D721Med (cell line): ENCODE measurements at places on chromosomes 11 and 22.

DNA sequence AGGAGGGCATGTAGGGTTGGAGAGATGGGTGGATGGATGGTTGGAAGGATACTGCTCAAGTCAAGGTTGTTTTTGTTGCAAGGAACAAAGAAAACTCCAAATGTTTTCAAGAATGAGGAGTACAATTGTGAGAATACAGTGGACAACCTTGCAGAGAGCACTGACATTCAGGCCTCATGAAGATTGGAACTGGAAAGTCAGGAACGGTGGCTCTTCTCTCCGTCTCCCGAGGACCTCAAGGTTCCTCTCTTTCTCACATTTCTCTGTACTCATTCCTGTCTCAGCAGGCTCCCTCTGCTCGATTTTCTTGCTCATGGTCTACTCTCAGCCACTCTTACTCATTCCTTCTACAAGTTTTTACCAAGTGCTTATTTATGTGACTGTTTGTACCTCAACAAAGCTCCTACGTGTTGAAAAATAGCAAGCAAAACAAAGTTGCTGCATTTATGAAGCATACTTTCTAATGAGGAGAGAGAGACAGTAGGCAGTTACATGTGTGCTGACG, 97.6 kb downstream of the SWAP70 start:
- no peak for DNase-seq

- no peak for DNase-seq
Observed at GRCh38 chr11:46003572-46003971, 81.1 kb downstream of the LARGE2 start.

DNA sequence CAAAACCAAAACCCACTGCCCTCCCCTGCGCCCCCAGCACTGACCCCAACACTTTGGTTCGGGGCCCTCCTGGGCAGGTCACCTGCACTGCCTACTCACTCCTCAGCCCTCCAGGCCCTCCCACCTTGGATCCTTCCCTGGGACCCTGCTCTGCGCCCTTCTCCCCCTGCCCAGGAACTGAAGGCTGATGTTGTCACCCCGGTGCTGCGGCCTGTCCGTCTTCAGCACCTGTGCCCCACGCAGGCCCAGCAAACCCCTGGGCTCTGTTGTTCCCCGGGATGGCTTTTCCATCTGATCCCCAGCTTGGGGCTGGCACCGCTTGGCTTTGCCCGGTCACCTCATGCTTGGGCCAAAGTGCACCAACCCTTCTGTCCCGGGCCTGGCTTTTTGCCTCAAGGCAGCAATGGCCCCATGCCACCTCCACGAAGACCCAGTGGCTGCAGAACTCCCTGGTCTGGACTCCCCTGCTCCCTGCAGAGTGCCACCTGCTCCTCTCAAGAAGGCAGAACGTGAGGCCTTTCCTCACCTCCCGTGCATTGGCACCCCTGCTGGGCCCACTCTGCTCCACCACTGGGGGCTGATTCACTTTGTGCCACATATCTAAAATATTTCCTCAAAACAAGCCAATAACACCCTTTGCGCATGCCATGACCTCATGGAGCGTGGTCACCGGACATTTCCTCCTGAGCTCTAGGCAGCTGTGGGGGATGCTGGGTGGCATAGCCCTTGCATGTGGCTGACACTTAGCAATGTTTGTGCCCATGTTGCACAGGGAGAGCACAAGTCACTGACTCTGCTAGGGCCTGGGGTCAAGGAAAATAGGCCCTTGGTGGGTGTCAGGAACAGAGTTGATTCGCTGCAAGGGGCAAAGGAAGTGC, 8.8 kb downstream of the PPM1F start:
- no peak for DNase-seq

DNA sequence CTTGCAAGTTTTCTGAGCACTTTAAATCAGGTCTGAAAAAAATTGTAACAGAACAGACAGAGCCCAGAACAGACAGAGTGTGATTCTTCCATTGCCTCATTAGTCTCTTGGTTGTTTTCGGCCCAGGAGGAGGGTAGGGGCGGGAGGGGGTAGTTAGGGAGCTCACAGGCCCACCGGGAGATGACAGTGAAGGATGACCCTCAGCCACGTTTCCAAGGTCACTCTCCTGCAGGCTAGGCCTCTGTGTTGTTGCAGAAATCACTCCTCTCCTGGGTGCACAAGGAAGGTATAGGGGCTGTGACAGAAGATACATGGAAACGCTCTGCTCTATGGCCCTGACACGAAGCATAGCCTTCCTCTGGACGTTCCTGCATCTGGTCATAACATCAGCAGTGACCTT, 69.3 kb downstream of the ABTB2 start:
- no peak for DNase-seq
